ENCODE measurements at places on chromosomes 2 and 18.

DNA sequence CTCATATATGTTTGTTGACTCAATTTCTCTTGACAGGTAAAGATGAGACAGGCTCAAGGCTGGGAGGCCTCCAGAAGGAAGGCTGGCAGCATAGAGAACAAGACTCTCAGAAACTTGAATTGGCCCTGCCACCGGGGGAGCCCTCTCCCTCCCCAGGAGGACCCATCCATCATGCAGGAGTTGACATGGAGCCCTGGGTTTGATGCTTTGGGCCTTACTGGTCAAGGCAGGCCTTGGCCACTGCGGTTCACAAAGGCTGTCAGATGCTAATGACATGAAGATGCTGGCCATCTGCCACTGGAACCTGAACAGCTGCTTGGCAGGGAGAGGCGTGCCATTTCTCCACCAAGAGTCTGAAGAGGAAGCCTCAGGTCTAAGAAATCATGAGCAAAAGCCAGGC lies 193.6 kb downstream of the MTCL1 start:
- DNase-seq, result no peak

- DNase-seq, result no peak
These were observed 124.9 kb upstream of the ZNF236 start for GRCh38 chr18:76697441-76697901.

DNA sequence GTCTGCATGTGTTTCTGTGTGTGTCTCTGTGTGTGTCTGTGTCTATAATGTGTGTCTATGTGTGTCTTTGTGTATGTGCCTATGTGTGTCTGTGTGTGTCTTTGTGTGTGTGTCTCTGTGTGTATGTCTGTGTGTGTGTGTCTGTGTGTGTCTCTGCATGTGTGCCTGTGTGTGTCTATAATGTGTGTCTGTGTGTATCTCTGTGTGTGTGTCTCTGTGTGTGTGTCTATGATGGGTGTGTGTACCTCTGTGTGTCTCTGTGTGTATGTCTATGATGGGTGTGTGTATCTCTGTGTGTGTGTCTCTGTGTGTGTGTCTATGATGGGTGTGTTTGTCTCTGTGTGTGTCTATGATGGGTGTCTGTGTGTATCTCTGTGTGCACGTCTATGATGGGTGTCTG lies 126.2 kb upstream of the GPC1 start:
- no peak for DNase-seq

DNA sequence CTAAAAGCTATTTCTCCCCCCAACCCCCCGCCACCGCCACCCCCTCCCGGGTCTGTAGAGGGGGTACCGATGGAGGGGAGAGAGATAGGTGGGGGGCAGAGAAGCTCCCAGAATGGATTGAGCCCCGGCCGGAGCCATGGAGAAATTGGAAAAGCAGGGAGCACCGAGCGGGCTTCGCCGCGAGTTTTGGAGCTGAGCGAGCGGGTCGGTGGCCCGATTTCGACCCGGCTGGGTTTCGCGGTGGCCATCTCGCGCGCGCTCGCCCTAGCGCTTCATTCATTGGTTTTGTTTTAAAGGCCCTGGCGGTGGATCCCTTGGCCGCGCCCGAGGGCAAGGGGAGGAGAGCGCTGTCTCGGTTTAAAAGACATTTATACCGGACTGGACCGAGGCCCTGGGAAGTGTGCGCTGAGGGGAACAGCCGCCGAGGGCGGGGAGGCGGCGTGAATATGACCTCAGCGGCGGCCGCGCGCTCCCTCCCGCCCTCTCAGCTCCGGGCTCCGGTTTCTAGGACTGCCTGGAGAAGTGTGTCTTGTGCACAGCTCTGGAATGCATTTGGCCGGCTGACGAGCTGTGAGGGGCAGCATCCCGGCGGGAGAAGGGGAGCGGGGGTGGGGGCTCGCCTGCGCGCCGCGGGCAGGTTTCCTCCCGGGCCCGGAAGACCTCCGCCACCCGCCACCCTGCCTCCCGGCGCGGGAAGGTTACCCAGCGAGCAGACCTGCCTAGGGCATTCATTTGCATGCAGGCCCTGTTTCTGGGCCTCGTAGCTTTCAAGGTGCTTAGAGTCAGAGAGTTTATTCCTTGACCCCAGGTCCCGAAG lies 1.7 kb upstream of the SMAD7 start:
- peak; percentile 69 for DNase-seq

DNA sequence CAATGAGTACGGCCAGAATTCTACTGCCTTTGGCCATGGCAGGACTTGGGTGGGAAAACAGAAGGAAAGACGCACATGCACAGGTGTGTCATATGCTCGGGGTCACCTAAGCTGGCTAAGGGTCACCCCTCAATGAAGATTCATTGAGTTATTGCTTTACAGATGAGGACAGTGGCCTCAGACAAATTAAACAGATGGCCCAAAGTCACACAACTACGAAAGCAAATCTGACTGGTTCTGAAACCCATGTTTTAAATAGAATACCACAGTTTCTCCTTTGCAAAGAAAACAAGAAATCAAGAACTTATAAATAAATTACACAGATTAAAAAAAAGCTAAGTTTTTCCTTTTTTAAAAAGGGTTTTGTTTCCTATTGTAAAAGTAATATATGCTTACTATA lies 70.5 kb downstream of the ID2 start:
- DNase-seq, result no peak

DNA sequence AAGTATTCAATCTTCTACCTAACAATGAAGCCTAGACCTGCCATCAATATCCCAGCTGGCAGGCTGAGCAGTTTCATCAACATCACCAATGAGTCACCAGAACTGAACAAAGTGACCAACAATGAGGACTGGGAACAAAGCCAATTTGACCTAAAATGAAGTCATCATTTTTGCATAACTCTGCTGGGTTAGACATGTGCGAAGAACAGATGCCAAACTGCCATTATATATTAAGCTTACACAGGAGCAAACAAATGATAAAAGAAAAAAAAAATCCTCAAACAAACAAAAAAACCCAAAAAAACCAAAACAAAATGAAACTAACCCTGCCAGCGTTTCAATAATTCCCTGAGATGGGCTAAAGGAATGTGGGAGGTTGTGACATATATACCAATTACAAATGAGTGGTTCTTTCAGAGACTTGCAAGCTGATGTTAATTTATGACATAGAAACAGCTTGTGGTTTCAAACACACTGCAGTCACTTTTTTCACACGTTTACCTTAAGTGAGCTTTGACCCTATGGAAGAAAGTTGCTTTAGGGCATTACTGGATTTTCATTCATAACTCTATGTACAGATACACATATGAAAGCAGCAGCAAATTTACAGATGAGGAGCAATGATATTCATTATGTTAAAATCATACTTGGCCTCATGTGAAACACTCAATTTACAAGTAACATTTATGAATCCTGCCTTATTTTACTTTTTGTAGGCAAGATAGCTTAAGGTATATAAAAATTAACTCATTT lies 56.9 kb upstream of the CCDC141 start:
- peak; percentile 79 for DNase-seq

DNA sequence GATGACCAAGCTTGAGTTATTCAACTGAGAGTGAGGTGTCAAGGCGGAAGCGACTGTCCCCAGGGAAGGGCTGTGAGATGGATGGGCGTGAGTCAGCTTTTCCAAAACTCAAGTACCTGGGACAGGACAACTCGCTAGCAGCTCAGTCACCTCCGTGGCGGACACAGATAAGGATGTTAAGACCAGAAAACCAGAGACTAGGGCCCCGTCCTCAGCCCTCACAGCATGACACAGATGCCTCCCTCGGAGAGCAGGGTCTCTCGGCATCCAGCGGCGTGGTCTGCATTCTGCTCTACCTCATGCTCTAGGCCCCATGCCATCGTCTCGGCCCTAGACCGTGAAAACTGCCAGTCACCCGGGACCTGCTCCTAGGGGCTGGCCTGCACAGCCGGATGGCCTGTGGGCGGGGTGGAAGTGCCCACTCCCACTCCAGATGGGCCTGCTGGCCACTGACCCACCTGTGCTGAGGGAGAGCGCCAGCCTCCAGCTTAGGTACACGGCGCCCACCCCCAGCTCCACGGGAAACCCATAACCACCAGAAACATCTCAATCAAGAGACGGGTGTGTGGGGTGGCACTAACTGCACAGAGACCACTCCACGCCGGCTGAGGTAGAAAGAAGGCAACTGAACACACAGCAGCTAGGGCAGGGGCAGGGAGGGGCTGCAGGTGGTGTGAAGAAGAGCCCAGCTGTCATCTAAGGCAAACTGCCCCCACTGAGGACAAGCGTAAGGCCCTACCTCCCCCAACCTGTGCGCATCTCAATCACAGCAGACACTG lies 39.8 kb downstream of the ANO7 start:
- DNase-seq, result no peak

- no peak for DNase-seq
These were observed 45.6 kb upstream of the ITGB6 start for GRCh38 chr2:160245614-160246155.

DNA sequence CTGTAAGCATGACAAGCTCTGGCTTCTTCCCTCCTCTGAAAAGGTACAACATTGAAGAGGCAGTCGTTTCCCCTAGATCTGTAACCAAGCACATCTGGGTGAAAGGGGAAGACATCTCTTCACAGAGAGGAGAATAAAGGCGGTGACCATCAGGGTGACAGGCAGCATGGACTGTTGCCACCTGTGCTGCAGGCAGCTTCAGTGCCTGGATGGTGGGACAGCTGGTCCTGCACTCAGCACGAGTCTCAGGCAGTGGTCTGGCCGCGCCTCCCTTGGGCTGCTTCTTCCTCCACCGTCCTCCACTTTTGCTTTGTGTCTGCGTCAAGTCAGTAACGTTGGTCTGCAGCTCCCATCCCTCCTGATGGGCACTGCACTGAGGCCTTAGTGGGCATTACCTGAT lies 264.4 kb downstream of the NEDD4L start:
- DNase-seq, result no peak

DNA sequence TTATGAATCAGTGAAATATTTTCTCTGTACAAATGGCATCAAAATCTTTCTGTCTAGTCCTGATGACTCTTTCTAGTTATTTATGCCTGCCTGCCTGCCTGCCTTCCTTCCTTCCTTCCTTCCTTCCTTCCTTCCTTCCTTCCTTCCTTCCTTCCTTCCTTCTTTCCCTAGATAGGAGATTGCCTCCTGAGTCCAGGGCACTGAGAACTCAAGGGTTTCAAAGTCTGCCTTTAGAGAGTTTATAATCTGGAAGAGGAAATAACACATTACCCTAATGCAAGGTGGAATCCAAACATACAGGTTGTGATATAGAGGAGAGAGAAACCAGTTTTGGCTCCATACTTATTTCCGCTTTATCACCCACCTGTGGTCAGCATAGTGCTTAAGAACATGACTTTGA lies 98.1 kb upstream of the SERPINE2 start:
- no peak for DNase-seq

DNA sequence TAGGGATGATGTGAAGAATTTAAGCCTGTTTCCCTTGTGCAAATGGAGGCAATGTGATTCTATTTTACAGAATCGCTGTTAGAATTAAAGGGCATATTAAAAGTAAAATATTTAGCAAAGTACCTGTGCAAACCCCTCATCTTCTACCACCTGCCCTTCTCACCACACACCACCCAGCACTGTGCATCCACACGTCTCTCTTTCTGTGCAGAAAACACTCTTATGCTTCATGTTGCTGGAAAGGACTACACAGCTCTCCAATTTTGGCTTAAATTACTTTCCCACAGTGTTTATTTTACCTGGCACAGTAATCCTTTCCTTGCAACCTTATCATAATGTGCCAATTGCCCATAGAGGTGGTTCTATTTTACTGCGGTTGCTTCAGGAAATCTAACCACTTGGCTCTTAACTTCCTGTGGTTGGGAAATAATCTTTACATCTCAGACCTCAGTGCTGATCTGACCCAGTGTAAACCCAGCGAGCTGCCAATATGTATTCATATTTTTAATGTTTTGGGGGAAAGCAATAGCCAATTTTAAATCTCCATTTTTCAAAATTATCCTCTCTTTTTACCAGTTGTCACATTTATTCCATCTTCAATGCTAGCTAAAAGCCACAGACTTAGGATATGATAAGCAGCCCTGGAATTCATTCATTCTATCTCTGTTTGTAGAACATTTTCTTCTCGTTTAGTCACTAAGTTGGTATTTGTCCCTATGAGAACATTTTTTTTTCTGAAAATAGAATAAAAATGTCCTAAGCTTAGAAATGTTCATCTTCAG lies 250.9 kb downstream of the DSEL start:
- DNase-seq, result peak; percentile 47

DNA sequence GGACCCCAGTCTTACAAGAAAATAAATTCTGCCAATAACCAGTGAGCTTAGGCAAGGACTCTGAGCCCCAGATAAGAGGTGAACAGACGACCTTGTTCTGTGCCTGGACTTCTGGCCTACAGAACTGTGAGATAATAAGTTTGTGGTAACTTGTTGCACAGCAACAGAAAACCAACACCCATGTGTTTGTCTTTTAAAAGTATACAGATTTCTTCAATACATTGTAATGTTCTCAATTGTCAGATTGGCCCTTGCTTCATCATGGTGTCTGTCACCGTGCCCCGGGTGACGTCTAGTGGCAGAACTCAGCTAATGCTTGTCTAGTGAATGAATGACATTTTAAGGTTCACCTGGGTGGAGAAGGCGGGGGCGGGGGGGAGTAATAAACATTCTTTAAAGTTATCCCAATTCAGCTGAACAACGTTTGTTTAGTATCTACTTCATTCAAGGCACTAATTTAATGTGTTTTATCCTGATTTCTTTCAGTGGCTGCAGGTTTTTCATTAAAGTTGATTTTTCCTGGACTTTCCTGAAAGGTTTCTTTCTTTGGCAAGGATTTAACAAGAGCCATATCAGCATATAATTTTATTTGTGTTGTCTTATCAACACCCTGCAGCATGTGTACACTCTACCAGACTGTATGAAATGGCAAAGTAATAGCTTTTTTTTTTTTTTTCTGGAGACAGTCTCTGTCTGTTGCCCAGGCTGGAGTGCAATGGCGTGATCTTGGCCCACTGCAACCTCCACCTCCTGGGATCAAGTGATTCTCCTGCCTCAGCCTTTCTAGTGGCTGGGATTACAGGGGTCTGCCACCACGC lies 123.8 kb upstream of the DLX2 start:
- DNase-seq, result no peak

GRCh38 chr18:58387716-58388115 lies 241.2 kb downstream of the ALPK2 start:
- no peak for DNase-seq

- DNase-seq, result no peak
These were observed 329.5 kb upstream of the SYT4 start for GRCh38 chr18:43606795-43607194.

GRCh38 chr2:75403991-75404428 lies 156.7 kb downstream of the EVA1A start:
- DNase-seq, result peak; percentile 35

- DNase-seq, result no peak
These were observed 424.0 kb upstream of the CRIM1 start for GRCh38 chr2:35931626-35932025.

Data from fibroblast of skin of left quadriceps (primary cell).